Effector CD4-positive, alpha-beta T cell (primary cell): ENCODE measurements at places on chromosomes 6 and 20.

DNA sequence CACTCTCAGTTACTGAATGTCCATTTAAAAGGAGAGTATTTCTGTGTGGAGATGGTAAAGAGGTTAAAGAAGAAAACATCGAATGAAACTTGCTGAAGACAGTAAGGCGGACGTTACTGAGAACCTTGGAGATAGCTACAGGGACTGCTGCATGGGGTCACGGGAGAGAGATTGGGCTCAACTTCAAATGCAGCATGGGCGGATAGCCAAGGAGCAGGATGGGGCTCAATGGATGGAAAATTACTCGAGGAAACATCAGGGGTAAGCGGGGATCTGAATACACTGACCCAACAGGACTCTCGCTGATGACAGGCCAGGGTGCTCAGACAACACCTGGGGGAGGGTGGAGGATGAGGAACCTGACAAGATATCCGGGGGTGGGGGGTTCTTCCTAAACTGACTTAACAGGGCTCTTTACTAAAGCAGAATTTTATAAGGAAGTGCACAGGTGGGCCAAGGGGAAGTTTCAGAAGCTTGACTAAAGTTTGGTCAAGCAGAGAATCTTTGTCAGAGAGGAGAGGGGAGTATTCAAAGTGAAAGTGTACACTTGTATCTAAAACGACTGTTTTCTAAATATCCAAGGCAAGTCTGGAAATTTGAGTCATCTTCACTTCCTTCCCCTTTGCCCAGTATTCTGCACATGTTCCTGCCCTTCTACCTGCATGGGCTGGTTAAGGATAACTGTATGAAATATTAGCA, 22.8 kb downstream of the ECT2L start:
- DNase-seq: no peak

GRCh38 chr20:4763723-4764510, 42.2 kb downstream of the PRND start:
- no peak for DNase-seq

DNA sequence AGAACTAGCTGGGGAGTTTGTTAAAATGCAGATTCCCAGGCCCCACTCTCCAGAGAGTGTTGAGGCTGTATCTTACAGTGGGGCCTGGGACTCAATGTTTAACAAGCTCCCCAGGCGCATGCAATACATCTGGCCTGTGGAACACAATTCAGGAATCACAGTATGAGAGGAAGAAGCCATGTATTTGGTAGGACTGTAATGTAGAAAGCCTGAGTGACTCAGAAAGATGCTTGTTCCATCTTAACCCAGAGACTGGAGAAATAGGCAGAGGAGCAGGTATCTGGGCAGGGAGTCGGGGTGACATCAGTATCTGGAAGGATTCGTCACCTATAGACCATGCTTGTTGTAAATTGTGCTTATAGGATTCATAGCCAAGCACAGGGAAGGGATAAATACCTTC, 90.5 kb downstream of the UNC5CL start:
- DNase-seq: no peak

GRCh38 chr6:80366051-80366450, 259.6 kb downstream of the BCKDHB start:
- no peak for DNase-seq

- no peak for DNase-seq
Observed at GRCh38 chr6:129684903-129685661, 24.9 kb downstream of the ARHGAP18 start.
